SK-N-MC (cell line): ENCODE measurements at places on chromosomes 16 and 17.

GRCh38 chr16:72838951-72839350, 209.0 kb downstream of the ZFHX3 start:
- DNase-seq: no peak

- DNase-seq: no peak
These were observed 841 bp downstream of the C16orf89 start for GRCh38 chr16:5064915-5065314.

DNA sequence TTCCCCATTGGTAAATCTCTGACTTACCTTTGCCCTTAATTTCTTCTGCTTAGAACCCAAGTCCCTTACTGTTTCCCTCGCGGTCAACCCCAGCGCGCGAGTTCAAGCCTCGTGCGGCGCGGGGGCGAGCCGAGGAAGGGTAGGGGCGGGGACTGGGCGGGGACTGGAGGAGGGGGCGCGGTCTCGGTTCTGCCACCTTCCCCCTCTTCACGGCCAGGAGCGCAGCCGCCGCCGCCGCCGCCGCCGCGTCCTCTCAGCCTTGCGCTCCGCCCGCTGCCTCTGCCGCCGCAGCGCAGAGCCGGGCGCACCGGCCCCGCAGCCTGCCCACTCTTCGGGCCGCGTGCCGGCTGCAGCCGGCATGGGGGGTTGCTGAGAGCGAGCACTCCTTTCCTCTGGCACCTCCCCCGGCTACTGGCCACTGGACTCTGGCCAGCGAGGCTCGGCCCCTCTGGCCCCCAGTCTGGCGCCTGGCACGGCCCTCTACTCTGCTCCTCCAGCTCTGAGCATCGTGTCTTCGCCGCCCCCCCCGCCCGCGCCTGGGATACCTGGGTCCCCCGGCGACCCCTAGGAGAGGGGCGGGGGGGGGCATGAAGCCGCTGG, at the start of gene RAPGEFL1:
TSS of gene RAPGEFL1 (plus strand) at position 196 of the 600 bp plus-strand sequence. CDS start at position 588, 392 bp downstream.
- DNase-seq: no peak

- DNase-seq: no peak
These were observed 129.4 kb downstream of the TANC2 start for GRCh38 chr17:63095459-63095858.

DNA sequence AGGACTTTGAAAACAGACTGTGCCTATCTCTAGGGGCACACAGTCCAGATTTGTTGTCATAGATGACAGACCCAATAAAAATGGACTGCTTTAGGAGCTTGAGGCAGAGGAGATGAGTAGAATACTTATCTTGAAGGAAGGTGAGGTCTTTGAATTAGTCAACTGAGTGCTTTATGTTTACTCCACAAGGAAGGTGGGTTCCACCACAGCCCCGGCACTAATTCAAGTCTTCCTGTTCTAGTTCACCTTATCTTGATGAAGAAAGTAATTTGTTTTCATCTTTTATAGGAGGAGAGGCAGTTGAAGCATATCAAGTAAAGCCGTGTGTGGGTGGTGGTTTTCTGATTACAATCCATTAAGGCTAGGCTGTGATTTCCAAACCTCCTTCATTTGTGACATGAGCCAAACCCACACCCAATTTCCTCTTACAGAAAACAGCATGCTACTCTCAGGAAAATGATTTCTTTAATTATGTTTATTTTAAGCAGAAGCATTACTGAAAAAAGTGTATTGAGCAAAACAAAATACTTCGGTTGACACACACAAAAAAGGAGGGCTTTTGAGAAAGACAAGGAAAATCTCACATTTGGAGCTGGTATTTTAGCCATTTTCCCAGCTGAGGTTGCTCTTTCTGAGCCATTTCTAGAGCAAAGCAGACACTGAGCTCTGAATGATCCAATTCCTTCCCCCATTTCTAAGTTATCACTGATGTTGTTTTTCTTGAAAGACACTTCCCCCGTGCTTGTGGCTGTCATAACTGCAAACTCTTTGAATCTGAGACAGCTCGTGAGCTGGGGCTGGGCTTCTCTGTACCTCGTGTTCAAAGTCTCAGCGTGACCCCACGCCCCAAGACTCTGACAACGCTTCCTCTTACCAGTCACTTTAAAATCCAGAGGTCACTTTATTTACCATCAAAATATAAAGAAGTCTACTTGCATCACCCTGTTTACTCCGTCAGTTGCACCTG, 35.4 kb downstream of the CDRT15 start:
- no peak for DNase-seq

- no peak for DNase-seq
These were observed 74.7 kb downstream of the BMERB1 start for GRCh38 chr16:15509051-15509592.

GRCh38 chr16:67200491-67200890, 1.6 kb downstream of the ELMO3 start:
- DNase-seq: no peak

DNA sequence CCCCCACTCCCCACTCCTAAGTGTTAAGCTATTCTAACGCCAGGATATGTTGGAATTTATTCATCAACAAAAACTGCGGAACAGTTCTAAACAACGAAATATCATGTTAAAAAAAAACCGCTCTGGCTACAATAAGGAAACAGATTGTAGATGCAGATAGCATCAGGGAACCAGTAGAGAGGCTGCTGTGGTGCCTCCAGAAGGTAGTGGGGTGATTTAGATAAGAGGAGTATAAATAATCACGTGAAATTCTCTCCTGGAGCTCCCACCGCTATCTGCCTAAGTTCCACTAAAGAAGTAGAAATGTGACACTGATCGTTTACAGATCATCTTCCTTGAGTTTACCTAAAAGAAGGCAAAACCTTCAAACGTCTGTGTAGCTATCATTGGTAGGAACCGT, 8.0 kb downstream of the AHSP start:
- DNase-seq: no peak
